ENCODE measurements at places on chromosomes 1 and 21.

DNA sequence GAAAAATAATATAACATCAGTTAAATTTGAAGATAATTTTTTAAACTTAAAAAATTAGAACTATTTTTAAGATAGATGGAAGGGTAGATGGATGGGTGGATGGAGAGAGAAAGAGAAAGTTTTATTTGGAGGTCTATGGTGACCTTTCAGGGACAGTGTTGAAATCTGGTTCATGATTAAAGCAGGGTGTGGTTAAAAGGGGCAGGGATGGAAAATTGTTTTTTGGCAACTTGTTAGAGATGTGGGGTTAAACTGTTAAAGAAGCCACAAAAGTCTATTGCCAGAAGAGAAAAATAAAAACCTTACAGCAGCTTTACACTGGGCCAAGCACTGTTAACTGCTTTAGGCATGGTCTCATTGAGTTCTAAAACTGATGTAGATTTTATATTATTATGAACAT is 134.9 kb upstream of the GORAB start:
- DNase-seq: no peak

DNA sequence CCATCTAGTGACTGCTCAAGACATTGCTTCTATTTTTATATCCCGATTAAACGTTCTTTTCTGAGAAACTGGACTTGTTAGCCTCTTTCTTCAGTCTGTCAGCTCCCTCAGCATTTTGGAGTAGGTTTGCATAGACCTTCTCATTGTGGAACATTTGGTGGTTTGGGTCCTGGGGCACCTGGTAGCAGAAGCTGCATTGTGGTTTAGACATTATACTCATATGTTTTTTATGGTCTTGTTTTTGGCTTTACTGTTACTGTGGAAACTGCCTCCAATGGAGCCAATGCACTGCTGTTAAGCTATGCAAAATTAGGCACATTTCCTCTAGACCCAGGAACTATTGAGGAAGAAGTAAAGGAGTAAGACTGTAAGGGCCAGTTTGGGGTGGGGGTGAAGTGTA is 36.7 kb upstream of the LRRC8B start:
- peak; percentile 72 for DNase-seq

DNA sequence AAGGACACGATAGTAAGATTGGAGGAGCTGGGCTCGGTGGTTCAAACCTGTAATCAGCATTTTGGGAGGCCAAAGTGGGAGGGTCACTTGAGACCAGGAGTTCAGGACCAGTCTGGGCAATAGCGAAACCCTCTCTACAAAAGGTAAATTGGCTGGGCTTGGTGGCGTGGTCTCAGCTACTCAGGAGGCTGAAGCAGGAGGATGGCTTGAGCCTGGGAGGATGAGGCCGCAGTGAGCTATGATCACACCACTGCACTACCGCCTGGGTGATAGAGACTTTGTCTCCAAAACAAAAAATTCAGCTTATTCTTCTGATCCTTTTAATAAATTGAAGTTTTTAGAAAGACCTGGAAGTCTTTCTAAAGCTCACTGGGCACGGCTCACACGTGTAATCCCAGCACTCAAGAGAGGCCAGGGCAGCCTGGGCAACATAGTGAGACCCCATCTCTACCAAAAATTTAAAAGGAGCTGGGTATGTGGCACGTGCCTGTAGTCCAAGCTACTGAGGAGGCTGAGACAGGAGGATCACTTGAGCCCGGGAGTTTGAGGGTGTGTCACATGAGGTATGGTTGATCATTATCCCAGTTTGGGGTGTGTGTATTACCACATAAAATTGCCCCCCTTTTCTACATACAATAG is 15.3 kb downstream of the MASP2 start:
- DNase-seq: no peak

- DNase-seq: no peak
These were observed 1.5 kb upstream of the C2CD4D start for GRCh38 chr1:151841141-151841540.

- no peak for DNase-seq
These were observed 30.9 kb upstream of the NTMT2 start for GRCh38 chr1:170114906-170115305.

- no peak for DNase-seq
These were observed 108.8 kb downstream of the ITSN1 start for GRCh38 chr21:33751120-33751519.
